ENCODE measurements at places on chromosomes 2 and 18.

DNA sequence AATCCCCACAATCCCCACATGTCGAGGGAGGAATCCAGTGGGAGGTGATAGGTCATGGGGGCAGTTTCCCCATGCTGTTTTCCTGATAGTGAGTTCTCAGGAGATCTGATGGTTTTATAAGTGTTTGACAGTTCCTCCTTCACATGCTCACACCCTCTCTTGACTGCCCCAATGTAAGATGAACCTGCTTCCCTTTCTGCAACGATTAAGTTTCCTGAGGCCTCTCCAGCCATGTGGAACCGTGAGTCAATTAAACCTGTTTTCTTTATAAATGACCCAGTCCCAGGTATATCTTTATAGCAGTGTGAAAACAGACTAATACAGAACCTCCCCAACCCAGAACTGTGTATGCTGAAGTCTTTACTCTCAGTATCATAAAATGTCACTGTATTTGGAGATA is 289.5 kb upstream of the MMADHC start:
- no peak for DNase-seq

DNA sequence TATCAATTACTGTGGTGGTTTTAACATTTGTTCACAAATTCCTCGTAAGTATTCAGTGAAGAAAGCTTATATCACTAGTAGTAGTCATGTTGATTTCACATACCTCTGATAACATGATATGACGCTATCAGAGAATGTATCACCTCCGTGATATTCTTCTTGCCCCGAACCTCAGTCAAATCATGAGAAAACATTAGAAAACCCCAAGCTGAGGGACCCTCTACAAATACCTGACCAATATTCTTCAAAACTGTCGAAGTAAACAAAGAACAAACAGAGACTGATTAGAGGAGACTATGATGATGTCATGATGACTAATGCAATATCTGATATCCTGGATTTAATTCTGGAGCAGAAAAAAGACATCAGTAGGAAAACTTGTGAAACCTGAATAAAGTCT is 85.6 kb upstream of the SPOPL start:
- DNase-seq = no peak

GRCh38 chr2:199458009-199458805 is 468 bp upstream of the SATB2 start:
- DNase-seq = no peak

GRCh38 chr2:46863882-46864281 is 51.7 kb downstream of the MCFD2 start:
- no peak for DNase-seq

DNA sequence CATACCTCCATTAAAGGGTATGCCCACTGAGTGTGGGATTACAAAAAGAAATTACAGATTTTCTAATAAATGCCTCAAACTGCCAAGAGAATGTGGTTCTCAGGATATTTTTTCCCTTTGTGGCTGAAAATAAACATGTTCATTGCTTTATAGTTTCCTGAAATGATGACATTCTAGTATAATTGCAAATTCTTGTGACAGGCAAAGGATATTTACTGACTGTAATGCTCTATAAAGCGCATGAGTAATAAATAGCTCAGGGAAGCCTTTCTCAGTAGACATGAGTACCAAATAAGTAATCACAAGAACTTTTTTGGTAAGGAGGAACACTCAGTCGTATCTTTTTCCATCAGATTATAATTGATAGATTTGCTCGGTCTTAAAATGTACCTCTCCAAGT is 72.3 kb downstream of the FTCDNL1 start:
- no peak for DNase-seq

DNA sequence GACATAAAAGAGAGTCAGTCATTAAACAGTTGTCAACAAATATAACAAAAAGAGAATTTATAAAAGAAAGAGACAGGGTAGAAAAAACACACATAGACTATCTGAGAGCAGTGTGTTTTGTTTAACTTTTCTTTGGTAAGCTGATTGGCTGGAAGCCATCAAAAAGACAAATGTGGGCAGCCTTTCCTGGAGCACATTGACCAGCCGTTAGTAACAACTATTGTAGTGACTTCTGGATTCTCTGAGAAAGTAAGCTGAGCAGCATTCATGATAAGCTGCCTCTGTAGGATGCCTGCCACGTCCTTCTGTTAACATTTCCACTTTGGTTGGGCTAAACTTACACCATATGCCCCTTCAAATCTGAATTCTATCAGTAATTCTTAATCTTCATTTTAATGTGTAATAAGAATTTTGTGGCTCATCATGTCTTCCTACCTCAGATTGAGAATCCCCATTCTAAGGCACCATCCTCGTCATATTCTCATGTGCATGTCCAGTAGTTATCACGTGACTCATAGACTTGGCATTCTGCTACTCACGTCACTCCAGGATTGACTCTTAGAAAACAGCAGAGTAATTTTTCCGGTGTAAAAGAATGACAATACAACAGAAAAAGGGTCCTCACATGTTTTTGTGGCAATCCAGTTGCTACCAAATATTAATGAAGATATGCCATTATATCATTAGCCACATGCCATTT is 43.4 kb upstream of the DNAJC10 start:
- no peak for DNase-seq

DNA sequence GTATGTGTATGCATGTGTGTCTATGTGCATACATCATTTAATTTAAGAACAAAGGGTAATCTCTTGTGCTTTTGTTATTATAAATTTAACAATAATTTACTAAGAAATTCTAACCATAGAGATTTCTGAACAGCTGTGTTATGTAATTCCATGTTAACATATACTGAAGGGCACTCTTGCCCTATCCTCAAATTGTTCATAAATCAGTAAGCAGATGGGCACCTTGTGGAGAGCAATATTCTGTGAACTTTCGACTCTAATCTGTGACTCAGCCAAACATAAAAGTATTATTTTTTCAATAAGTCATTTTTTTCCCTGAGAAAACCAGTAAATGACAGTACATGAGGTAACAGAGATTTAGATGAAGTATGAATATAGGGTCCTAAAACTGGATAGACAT is 938.3 kb upstream of the CRIM1 start:
- DNase-seq = no peak

DNA sequence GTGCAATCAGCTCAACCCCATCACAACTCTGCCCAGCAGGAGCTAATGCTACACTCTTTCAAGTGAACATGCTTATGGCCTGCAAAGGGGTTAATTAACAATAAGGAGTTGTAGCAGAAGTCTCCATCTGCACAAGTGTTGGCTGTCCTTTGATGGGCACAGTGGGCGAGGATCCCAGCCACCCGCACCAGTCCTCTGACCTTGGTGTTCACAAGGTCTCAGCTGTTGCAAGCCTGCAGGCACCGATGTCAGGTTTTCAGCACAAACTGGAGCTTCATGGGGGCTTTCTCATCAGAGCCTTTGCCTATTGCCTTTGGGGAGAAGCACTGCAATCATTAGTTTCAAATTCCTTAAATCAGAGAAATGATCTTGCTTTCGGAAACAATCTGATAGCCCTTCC is 60.9 kb upstream of the TMEM178A start:
- no peak for DNase-seq

DNA sequence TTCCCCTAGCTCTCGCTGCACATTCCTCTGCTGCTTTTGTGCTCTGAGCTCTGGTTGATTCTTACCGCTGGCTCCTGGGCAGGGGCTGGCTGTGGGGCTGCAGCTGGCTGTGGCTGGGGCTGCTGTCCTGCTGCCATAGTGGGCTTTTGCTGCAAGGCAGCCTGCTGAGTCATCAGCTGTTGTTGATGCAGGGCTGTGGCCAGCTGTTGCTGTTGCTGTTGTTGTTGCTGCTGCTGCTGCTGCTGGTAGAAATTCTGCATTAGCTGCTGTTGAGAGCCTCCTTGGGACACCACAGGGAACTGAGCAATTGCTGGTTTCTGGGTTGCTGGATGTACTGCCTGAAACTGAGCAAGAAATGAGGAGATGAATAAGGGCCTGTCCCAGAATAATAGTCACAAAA is 77.2 kb upstream of the NFU1 start:
- no peak for DNase-seq

DNA sequence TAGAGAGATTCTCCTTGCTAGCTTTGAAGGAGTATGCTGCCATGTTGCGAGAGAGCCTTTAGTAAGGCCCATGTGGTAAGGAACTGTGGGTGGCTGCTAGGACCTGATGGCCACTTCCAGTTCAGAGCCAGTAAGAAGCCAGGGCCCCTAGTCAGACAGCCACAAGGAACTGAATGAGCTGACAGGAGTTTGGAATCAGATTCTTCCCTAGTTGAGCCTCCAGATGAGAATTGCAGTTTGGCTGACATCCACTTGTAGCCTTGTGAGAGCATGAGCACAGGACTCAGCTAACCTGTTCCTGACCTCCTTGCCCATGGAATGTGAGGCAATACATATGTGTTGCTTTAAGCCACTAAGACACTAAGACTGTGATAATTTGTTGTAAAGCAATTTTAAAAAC is 1.2 kb upstream of the WDR7 start:
- no peak for DNase-seq

DNA sequence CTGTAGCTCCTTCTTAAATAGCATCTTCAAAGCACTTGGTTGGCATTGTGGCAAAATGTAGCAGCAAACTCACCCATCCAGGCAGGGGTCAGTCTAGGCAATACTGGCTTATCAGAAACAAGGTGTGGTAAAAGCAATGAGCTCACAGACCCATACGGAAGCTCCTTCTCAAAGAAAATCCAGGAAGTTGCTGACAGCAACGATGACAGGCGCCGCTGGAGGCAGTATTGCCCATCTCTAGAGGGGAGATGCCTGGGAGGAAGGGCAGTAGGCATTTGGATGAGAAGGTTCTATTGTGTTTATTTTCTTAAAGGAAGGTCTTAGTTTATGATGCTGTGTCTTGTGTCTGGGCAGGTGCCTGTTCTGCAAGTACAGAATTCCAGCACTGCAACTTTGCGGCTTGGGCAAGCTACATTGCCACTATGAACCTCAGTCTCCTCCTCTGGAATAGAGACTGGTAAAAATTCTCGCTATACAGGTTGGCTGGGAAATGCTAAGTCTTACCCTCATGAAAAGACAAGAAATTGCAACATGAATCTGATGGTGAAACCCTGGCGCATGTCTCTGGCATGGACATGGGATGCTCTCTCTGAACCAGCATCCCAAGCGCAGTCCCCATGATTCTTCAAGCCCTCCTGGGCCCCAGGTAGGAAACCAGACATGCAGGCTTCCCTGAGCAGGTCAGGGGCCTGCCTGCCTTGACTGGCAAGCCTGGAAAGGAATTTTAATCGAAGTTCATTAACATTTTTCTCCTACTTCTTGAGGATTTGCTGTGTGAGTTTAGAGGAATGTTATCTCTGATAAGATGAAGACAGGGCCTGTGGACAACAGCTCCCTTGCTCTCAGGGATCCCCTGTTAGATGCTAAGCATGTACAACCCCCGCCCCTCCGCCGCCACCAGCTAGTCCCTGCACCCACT is 156.0 kb downstream of the TFCP2L1 start:
- DNase-seq = no peak

- no peak for DNase-seq
These were observed 281.1 kb upstream of the COL3A1 start for GRCh38 chr2:188693111-188693510.

DNA sequence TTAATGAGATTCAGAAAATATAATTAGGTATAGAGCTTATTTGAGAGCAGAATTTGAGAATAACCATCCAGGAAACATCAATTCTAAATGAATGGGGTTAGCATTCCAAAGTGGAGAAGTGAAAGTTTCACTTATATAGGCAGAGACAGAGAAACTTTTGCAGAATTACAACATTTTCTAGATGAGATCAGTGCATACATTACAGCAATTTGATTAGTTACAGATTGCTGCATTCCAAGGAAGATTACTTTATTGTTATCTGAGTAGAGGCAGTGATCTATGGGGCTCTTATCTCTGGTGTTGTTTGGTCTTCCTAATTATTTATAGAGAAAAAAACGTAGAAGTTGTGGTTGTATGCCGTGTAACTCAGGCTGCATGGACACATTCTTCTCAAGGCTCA is 373.8 kb upstream of the SYT4 start:
- DNase-seq = no peak

Measured in left lobe of liver (tissue), 2 donors.